ENCODE measurements at places on chromosomes 7 and 10. TPM values are rescaled to one million over a fixed set of nuclear protein-coding genes. Genes with fewer than 3 reads are reported as not detected.
A peak's percentile ranks its signal among the peaks of the same experiment; 100 is the strongest.

Gene BZW2
- 281 TPM for total RNA-seq

DNA sequence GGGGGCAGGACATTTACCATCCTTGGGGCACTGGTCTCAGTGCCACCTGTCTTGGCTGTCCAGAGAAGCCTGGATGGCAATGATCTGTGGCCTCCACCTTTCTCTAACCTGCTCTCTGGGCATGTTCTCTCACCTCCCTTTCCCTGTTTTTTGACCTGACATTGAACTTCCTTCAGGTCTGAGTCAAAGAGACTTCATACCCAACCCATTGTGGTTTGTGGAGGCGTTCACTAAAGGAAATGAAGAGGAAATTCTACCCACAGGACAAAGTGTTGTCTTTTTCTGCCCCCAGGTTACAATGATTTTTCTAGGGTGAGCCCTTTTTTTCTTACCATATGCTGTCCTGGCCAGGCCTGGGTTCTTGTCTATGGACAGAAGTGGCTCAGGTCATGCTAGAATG lies 76.6 kb downstream of the CYP26A1 start:
- no peak overlapping the region for H3K27ac ChIP-seq
- DNase-seq: no peak
- H3K27me3 ChIP-seq: no peaks in the 10 kb centered on the region
- H3K4me1 ChIP-seq: no peaks in the 10 kb centered on the region
- H3K36me3 ChIP-seq: no peaks in the 10 kb centered on the region
- no peak overlapping the region for H3K4me3 ChIP-seq

Gene ABCA13
- 0.46 TPM for total RNA-seq

GRCh38 chr7:69534461-69535041 lies 63.7 kb upstream of the AUTS2 start:
- no peaks in the 10 kb centered on the region for H3K27me3 ChIP-seq
- no peak overlapping the region for H3K4me3 ChIP-seq
- DNase-seq: no peak
- no peak overlapping the region for H3K27ac ChIP-seq
- no peaks in the 10 kb centered on the region for H3K36me3 ChIP-seq

Gene WNT8B
- total RNA-seq: 0.07 TPM

DNA sequence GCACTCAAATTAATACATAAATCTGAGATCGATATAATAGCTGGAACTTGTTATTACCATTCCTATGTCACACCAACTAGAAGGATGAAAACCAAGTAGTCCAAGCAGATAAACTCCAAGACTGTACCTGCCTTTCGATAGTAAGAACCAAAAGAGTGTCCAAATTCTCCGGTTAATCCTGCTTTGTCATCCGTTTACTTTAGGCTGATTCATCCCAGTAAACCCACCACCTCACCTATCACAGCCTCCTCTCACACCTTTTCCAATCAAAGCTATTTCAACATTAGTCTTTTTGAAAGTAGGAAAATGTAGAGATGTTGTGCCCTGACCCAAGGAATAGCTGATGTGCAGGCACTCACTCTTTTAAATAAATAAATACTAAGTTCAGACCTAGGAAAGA lies 177.2 kb downstream of the CTNNA3 start:
- no peaks in the 10 kb centered on the region for H3K27me3 ChIP-seq
- peaks cover 15% of the 10 kb centered on the region for H3K4me1 ChIP-seq
- no peak for DNase-seq
- H3K4me3 ChIP-seq: no peak overlapping the region
- H3K27ac ChIP-seq: no peak overlapping the region

DNA sequence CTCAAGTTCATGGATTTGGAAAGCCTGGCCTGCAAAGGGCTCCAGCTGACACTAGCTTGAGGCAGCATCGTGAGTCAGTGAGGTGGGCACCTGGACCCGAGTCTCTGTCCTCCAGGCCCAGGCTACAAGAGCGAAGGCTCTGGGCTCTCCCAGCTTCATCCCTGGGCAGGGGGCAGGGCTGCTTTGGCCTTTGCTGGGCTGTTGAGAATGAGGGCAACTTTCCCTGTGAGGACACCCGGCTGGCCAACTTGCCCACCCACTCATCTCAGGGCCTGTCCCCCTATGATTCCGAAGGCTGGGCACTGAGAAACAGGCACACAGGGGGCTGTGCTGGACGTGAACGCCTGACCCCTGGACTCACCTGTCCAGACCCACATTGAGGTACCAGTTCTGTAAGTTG lies 24.4 kb downstream of the LDB3 start:
- peak overlapping the region; percentile 92 for H3K27ac ChIP-seq
- no peak for DNase-seq
- peaks cover 38% of the 10 kb centered on the region for H3K36me3 ChIP-seq
- H3K27me3 ChIP-seq: no peaks in the 10 kb centered on the region
- H3K4me1 ChIP-seq: peaks cover 43% of the 10 kb centered on the region
- H3K4me3 ChIP-seq: no peak overlapping the region

Gene CDC14C
- total RNA-seq: not detected

Gene IGFBP3
- 32.8 TPM for total RNA-seq

DNA sequence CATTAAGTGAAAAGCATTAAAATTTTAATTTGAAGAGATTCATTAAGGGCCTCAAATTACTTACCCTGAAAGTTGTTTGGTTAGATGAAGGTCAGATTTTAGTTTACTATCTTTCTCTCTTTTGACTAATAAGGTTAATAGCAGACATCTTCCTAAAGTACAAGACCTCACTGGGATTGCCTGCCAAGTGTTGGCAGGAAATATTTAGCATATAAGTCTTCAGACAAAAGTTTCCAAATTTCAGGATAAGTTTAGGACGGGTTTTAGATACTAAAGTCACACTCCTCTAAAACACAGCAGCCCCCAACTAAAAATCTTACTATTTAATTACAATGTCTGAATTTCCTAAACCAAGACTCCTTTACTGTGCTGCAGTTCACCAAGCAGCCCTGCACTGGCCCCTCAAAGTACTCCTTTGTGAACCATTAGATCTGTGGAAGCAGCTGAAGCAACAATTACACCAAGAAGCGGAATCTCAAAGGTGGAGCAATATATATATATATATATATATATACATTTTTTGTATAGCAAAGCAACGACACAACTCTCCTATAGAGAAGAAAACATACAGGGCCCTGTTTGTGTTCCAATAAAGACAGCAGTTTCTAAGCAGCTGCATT lies 91.2 kb upstream of the KCNIP2 start:
- peak overlapping the region; percentile 58 for H3K27ac ChIP-seq
- H3K4me1 ChIP-seq: peaks cover 48% of the 10 kb centered on the region
- H3K36me3 ChIP-seq: no peaks in the 10 kb centered on the region
- no peak overlapping the region for H3K4me3 ChIP-seq

GRCh38 chr7:71652510-71652909 lies 520.6 kb downstream of the GALNT17 start:
- no peak overlapping the region for H3K4me3 ChIP-seq
- H3K4me1 ChIP-seq: no peaks in the 10 kb centered on the region
- DNase-seq: no peak
- no peak overlapping the region for H3K27ac ChIP-seq
- no peaks in the 10 kb centered on the region for H3K27me3 ChIP-seq
- no peaks in the 10 kb centered on the region for H3K36me3 ChIP-seq

GRCh38 chr10:5634918-5635317 lies 31.5 kb downstream of the ASB13 start:
- no peaks in the 10 kb centered on the region for H3K4me1 ChIP-seq
- H3K27ac ChIP-seq: no peak overlapping the region
- no peaks in the 10 kb centered on the region for H3K27me3 ChIP-seq
- DNase-seq: no peak

Gene SLC13A1
- not detected for total RNA-seq

DNA sequence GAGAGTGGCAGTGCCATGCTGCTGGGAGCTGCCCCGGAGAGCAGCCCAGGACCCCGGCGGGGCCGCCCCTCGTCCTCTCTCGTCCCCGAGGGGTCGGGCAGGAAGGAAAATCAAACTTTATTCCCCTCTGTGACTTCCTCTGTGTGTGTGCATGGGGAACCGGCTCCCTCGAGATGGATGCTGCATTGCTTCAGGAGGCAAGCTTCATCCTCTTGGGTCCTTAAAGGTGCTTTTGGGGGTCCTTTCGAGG lies 726 bp downstream of the MCU start:
- no peaks in the 10 kb centered on the region for H3K36me3 ChIP-seq
- no peak for DNase-seq
- H3K27ac ChIP-seq: no peak overlapping the region
- no peaks in the 10 kb centered on the region for H3K27me3 ChIP-seq
- H3K4me3 ChIP-seq: peak overlapping the region; percentile 92
- peaks cover 10% of the 10 kb centered on the region for H3K4me1 ChIP-seq

- H3K27ac ChIP-seq: no peak overlapping the region
- H3K4me3 ChIP-seq: no peak overlapping the region
- H3K27me3 ChIP-seq: no peaks in the 10 kb centered on the region
- peak; percentile 74 for DNase-seq
Measured at GRCh38 chr10:106795619-106796018, 368.9 kb downstream of the SORCS1 start.

- DNase-seq: no peak
- H3K27ac ChIP-seq: no peak overlapping the region
- H3K27me3 ChIP-seq: no peaks in the 10 kb centered on the region
- H3K36me3 ChIP-seq: no peaks in the 10 kb centered on the region
- H3K4me1 ChIP-seq: peaks cover 11% of the 10 kb centered on the region
Measured at GRCh38 chr7:45701701-45702510, 127.7 kb downstream of the ADCY1 start.

GRCh38 chr7:9013940-9014339 lies 580.5 kb downstream of the NXPH1 start:
- no peaks in the 10 kb centered on the region for H3K27me3 ChIP-seq
- no peak for DNase-seq
- H3K36me3 ChIP-seq: no peaks in the 10 kb centered on the region
- no peak overlapping the region for H3K27ac ChIP-seq

DNA sequence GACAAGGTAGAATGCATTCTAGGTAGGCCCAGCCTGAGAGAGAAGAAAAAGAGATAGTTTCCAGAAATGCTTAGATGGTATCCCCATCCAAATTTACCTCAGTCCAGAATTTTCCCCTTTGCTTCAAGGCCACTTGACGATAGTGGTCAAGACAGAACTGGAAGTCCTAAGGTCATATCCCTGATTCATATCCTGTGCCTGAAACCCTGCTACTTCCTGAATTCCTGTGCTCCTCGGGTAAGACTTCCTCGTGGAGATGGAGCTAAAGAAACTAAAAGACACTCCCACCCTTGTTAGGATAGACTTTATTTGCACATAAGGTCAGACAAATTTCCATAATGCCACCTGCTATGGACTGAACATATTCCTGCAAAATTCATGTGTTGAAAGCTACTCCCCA lies 175.9 kb downstream of the EVX1 start:
- no peaks in the 10 kb centered on the region for H3K4me1 ChIP-seq
- no peaks in the 10 kb centered on the region for H3K36me3 ChIP-seq
- H3K27me3 ChIP-seq: no peaks in the 10 kb centered on the region

DNA sequence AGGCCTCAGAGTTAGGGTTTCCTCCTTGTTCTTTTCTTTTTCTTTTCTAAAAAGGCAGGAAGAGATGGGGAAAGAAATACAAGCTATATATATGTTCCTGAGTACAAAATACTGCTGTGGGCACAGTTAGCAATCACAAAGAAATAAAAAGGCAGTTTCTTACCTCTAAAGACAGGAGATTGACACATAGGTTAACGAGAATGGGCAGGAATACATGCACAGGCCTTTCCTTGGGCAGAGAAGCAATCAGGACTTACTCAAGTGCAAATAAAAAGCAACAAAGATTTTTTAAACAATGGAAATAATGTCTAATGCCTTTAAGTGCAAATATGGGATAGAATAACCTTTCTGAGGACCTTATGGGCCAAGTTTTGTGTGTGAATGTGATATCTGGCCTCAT lies 119.5 kb upstream of the AGK start:
- no peak overlapping the region for H3K4me3 ChIP-seq
- DNase-seq: no peak
- H3K36me3 ChIP-seq: no peaks in the 10 kb centered on the region

DNA sequence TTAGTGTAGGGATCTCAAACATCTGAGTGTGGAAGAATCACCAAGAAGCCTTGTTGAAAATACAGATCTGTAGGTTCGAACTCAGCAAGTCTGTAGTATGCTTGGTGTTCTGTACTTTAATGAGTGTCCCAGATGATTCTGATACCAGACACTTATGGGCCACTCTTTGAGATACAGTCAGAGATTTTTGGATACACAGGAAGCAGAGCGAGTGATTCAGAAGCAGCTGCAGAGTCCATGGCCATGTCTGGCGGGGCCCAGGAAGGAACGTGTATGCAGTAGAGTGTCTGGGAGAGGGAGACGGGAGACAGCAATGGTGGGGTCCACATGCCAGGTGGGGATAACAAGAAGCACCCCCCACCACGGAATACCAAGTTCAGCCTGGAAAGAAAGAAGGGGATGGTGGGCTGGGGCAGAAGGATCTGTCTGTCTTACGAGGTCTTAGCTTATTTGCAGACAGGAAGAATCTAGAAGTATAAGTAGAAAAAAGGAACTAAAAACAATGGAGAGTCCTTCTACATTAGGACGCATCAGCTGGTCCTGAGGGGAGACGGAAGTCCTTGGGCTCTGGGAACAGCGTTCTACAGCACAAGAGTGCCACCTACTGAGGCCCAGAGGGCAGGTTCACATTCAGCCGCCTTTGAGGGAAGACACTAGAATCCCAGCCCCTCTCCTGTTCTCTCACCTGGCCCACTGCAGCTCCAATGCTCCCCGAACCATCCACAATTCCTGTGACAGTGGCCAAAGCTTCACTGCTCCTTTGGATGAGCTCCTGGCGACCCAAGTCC lies 55.4 kb downstream of the SLC37A3 start:
- DNase-seq: peak; percentile 74
- H3K27me3 ChIP-seq: no peaks in the 10 kb centered on the region
- H3K36me3 ChIP-seq: peaks cover 16% of the 10 kb centered on the region

- H3K4me3 ChIP-seq: peak overlapping the region; percentile 79
- H3K27me3 ChIP-seq: no peaks in the 10 kb centered on the region
- DNase-seq: no peak
- peaks cover 4% of the 10 kb centered on the region for H3K36me3 ChIP-seq
Measured at GRCh38 chr7:77797734-77798393, 370 bp downstream of the TMEM60 start.

Gene GRID2IP
- 0.24 TPM for total RNA-seq

- H3K36me3 ChIP-seq: no peaks in the 10 kb centered on the region
- no peak overlapping the region for H3K4me3 ChIP-seq
- DNase-seq: no peak
- no peaks in the 10 kb centered on the region for H3K27me3 ChIP-seq
- no peak overlapping the region for H3K27ac ChIP-seq
Measured at GRCh38 chr7:130929896-130930659, 196.1 kb upstream of the KLF14 start.

GRCh38 chr7:22896917-22897316 lies 74.3 kb upstream of the TOMM7 start:
- H3K4me1 ChIP-seq: no peaks in the 10 kb centered on the region
- H3K36me3 ChIP-seq: no peaks in the 10 kb centered on the region
- peaks cover 3% of the 10 kb centered on the region for H3K27me3 ChIP-seq
- DNase-seq: no peak
- no peak overlapping the region for H3K4me3 ChIP-seq

- no peaks in the 10 kb centered on the region for H3K36me3 ChIP-seq
- no peak for DNase-seq
Measured at GRCh38 chr7:75858410-75858809, 20.4 kb upstream of the RHBDD2 start.

DNA sequence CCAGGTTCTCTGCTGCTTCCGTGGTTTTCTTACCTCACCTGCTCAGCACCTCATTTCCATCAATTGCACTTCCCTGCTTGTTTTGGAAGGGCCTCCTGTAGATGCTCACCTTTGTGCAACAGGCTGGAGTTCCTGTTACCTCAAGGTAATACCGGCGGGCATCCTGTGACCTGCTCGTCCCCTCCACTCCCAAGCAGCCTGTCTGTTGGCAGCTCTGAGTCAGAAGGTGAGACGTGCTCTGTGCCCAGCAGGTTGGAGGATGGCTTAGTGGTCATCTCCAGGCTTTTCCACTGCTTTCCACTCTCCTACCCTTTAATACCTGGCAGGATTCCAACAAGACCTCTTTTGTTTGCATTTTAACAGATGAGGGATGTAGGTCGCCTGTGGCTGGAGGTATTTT lies 86.0 kb downstream of the CAMK1D start:
- H3K36me3 ChIP-seq: no peaks in the 10 kb centered on the region
- H3K4me1 ChIP-seq: no peaks in the 10 kb centered on the region
- no peak for DNase-seq
- H3K4me3 ChIP-seq: no peak overlapping the region
